ENCODE measurements at places on chromosomes 5 and 9. TPM values are rescaled to one million over a fixed set of nuclear protein-coding genes. Genes with fewer than 3 reads are reported as not detected.

DNA sequence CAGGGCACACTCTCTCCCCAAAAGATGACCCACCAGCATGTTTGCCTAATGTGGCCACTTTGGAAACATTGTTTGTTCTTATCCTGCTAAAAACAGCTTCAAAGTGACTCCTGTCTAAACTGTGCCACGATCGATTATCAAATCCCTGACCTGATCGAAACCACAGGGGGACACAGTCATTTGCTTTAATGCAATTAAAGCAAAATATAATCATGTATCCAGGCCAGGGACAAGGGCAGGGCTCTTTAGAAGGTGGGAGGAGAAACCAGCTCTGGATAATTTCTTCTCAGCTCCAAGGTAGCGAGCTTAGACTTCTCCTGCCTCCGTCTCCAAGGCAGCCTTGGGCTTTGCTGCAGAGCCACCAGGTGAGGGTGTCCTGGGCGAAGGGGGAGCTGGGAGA is 95.0 kb upstream of the HAND1 start:
- no peak for DNase-seq

DNA sequence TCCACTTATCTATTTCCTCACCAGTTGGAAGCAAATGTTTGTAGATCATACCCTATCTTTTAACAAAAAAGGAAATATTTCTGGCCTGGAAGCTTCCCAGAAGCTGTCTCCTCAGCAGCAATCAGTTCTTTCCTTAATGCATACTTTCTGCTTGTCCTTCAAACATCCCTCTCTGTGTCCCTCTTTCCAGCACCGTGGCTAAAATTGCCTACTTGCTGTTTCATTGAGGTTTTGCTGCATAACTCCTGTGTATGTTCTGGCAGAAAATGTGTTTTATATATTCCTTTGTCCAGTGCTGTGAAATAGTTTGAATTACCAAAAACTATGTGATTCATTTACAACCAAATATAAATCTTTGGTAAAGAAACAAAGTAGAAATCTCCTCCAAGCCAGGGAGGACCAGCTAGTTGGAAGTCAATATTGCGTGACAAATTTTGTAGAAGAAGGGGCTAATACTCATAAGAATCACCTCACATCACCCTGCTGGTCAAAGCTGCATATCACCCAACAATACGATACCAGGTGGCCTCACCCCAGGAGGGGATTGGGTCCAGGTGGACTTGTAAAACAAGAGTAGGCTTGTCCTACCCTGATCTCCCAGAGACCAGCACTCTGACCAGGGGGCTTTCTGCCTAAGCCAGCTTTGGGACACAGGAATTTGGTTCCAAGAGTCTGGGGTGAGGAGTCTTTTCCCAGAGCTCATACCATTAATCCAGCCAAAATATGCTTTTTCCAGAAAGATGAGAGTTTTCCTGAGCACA is 198.4 kb upstream of the SNX2 start:
- no peak for DNase-seq

The NUDCD2 gene
- total RNA-seq, result 4.6 TPM

The CCDC152 gene
- total RNA-seq, result 2.7 TPM

The SLC34A1 gene
- total RNA-seq, result not detected

DNA sequence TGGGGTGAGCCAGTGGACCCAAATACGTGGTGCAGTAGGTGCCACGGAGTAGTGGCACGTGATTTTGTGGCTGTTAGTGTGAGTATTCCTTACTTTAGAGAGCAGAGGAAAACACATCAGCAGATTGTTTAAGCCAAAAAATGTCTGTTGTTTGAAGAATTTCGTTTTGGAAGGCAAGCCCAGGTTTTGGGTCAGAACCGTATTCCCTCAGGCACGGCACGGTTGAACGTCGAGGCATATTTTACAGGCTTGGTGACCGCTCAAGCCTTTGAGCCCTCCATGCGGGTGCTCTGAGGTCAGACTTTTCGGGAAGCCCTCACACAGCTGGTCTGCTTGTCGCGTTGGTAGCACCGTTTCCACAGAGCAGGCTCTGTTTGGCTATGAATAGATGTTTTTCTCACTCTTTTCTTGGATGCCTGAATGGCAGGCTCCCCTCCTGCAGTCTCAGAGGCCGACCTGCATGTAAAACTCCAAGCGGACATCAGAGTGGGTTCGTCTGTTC is 27.2 kb downstream of the NEK6 start:
- no peak for DNase-seq

GRCh38 chr5:126492939-126493338 is 69.7 kb downstream of the GRAMD2B start:
- DNase-seq, result no peak

- no peak for DNase-seq
Measured at GRCh38 chr5:34501016-34501415, 155.1 kb upstream of the RAI14 start.

- DNase-seq, result no peak
Measured at GRCh38 chr5:124816381-124816780, 69.9 kb upstream of the ZNF608 start.

DNA sequence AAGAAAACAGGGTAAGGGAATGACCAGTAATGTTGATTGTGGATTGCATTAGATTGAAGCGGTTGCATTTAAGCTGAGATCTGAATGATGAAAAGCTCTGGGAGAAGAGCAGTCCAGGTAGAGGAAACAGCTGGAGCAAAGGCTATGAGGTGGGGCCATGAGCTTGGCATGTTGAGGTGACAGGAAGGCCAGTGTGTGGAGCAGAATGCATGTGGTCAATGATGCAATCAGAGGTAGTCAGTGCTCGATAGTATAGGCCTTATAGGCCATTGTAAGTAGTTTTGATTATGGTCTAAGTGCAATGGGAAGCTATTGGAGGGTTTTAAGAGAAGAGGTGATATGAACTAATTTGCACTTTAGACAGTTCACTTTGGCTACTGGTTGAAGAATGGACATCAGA is 270.4 kb downstream of the ARHGAP26 start:
- no peak for DNase-seq

DNA sequence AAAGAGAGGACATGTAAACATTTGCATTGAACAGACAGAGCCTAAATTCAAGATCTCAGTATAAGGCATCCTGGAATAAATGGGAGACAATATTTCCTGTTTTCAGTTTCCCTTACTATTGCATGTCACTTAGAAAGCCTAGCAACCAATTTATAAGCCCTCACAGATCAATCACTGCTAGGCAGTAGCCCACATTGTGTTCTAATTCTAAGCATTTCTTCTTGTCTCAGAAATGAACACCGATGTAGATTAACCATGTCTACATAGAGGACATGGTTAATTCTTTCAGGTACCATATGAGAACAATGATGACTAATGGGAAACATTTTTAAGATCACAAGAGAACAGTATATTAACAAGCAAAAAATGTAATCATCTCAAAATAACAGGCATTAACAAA is 79.6 kb upstream of the HMHB1 start:
- no peak for DNase-seq

The SOHLH1 gene
- total RNA-seq, result not detected
